ENCODE measurements at places on chromosomes 6 and 20.

DNA sequence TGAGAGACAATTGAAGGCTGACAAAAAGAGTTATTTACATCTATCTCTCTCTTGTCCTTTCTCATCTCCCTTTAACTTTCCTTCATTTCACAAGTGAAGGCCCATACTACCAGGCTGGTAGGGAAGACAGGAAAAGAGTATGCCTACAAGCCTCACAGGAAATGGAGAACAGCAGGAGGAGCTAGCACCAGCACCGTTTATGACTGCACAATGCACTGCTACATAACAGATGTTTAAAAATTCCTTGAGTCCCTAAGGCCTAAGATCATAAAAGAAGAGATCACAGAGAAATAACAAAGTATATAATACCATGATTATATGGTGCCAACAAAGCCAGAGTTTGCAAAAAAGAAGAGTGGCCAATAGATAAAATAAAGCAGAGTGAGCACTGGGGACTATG, 194.8 kb downstream of the UNC5CL start:
- no peak for DNase-seq

DNA sequence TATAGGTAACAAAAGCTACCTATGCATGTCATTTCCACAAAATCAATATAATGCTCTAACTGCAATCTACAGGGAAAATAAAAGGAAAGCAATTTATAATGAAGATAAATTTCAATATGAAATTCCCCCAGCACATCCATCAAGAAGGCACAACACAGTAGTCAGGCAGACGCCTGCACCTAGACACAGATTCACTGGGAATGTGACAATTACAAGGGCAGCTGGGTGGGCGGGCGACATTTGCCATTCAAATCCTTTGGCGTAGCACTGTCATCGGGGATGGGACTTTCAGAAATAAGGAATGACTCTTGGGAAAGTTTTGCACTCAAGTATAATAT, 60.4 kb downstream of the SULF2 start:
- DNase-seq, result no peak

DNA sequence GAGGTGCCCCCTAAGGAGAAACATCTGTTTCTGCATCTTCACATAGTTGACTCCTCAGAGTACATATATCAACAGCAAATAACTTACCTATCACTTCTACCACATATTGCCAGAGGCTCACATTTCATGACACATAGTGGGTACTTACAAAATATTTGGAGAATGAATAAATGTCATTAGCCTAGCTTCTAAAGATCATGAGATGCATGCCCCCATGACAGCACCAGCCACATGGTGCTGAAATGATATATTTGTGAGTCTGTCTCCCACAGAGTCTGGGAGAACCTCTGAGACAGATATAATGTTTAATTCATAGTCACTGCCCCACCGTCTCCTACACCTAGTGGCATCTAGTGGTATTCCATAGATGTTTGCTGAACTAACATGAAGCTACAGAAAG, 555.6 kb downstream of the KIF16B start:
- no peak for DNase-seq

DNA sequence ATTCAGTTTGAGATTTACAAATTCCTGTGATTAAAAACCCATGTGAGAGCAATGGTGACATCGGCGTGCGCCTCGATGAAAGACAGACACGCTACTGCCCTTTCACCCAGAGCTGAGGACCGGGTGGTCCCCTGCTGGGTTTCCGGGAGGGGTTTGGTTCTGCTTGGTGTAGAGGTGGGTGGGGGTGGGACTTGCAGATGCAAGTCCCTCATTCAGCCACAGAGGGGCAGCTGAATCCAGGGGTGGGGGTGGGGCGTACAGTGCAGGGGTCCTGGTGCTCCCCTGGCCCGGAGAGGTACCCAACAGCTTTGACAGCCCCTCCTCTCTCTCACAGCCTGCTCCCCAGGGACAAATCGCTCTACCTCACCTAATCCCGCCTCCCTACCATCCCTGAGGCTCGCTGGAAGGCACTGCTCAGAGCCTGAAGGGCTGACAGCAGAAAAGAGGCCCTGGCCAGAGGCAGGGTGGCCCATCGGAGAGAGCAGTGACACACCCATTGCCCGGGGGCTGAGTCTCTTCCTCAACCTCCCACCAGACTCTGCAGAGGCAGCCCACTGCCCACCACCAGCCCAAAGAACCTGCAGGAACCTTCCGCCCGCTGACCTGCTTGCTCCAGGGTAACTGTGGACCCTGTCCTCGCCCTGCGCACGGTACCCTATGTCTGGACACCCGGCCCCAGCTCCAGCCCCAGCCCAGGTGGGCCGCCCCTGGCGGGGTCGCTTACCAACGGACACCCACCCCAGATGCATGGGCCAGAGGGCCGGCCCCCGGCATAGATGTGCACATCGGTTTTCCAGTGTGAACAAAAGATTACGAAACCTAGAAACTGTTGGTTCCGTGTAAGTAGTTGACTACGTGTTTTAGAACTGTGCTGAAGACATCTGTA, 118.4 kb downstream of the JPH2 start:
- DNase-seq, result no peak

DNA sequence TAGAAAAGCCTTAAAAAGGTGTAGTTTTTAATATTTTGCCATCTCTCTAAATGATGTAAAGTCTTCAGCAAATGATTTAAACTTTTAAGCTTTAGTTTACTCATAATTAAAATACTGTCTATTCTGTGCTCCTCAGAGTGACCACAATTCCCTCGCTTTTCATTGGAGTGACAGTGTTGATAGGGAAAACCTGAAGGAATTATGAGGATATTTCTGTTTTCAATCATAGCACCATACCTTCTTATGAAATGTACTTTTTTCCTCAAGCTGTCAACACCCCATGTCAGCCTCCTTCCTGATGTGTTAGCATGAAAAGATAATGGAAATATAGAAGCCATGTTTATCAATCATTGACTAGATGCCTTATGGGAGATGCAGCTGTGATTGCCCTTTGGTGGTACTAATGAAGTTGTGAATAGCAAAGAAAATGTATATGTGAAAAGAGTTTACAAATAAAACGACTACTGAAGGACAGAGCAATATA, 145.4 kb upstream of the EYS start:
- DNase-seq, result no peak

- no peak for DNase-seq
These were observed at the start of gene L3MBTL1 for GRCh38 chr20:43507150-43508080. Gene L3MBTL1, plus strand, starts transcription at chr20:43507697. Its CDS starts 5,807 bp downstream, at chr20:43513504.

DNA sequence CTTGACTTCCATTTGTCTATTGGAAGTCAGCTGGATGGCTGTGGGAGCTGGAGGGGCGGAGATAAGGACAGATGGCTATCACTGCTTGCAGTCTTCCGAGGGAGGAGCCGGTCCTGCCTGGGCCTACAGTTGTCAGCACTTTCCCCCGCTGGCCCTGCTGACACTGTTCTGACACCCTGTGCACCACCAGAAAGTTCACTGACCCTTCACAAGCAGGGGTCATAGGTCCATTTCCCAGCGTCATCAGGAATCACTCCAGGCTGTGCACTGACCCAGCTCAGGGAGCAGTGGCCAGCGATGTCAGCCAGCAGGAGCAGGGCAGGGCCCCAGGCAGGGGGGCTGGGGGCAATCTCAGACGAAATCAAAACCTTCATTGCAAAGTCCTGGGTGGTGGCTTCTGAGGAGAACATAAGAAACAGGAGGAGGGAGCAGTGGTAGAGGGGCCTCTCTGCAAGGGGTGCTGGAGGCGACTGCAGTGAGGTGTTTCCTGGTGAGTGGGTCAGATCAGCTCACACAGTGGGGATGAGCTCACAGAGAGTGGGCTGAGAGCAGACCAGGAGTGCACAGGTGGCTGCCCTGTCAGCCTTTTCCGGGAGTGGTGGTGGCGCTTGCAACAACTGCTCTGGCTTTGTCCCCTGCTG, 26.5 kb upstream of the PLEKHG1 start:
- DNase-seq, result no peak

GRCh38 chr6:151284012-151284411, 44.2 kb downstream of the AKAP12 start:
- DNase-seq, result no peak

GRCh38 chr20:45704969-45705637, at the start of gene WFDC10B:
Gene WFDC10B, minus strand, starts transcription at chr20:45705019. Its CDS starts 19,027 bp downstream, at chr20:45685992.
- no peak for DNase-seq

DNA sequence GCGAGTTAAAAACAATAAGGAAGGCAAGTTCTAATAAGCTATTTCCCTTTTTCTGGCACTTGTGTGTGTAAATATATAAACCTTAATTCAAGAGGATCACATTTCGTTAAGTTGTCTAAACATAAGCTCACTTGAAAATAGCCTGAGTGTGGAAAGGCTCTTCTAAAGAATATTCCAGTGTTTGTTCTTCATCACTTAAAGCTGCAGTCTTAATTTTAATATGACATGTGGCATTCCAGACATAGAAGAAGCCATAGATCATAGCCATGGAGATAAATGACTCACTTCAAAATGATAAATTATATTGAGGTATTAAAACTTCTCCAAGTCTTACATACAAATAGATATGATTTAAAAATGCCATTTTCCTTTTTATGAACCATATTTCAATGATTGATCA, 42.1 kb downstream of the IYD start:
- DNase-seq, result no peak

DNA sequence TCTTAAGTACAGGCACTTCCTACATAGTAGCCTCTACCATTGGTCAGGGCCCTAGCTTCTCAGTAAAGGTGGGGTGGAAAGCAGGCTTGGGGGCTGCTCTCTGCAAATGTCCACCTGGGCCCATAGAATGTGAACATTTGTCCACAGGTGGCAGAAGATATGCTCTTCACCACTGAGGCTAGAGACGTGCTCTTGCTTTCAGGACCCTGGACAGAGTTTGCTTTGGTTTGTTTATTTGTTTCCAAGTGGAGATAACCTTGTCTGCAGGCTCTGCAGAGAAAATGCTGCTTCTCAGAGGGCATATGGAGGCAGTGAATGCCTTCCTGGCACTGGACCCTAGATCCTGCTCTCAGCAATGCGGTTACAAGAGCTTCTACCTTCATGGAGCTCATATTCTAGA, 129.0 kb downstream of the F13A1 start:
- no peak for DNase-seq

GRCh38 chr20:52230409-52230808, 38.8 kb upstream of the ZFP64 start:
- no peak for DNase-seq

Data from NCI-H2081 treated with DMSO at 0.1 percent for 48 hours (cell line).